Ovary (tissue), 10 donors: ENCODE measurements at places on chromosomes 13 and 19. TPM values are rescaled to one million over a fixed set of nuclear protein-coding genes. Genes with fewer than 3 reads are reported as not detected.

Gene GAS6
- 143 TPM for total RNA-seq

Gene ZNF416
- 10.9 TPM for total RNA-seq

Gene CYP4F3
- 0.41 TPM for total RNA-seq

Gene LACC1
- 4.1 TPM for total RNA-seq

Gene ZNF577
- total RNA-seq = 30.0 TPM

Gene NLRP7
- total RNA-seq = not detected

Gene LILRB4
- 3.0 TPM for total RNA-seq

DNA sequence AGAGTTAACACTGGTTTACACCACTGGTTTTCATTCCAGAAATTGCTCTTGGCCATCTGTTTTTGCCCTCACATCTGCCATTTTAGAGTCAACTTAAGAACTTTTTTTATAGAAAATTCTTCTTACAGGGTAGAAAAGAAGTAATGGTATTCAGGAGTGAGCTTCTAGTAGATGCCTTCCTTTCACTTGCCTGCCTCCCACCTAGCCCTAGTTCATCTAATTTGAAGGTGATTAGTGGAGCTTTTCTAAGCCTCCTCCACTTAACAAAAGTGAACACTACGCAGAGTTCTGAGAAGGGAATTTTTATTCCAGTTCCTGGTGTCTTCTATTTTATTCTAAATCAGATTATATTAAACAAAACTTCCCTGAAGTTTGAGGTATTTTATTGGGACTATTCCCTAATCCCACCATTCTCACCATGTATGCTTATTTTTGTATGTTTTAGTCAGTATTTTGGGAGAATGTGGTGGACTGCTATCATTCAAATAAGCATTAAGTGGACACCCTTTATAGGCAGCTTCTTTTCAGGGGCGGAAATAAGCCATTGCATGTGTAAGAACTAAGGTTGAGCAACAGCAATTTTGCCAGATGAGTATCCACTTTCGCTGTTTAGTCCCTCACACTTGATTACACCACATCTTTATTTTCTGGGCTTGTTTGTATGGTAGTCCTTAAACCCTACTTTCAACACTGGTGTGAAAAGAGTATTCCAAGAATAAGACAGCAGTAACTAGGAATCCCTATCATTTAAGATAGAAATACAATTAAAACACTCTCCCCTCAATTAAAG, 156.9 kb downstream of the ENOX1 start:
- DNase-seq = no peak

- DNase-seq = no peak
Measured at GRCh38 chr13:84946192-84946591, 853.0 kb downstream of the SLITRK6 start.

- DNase-seq = no peak
Measured at GRCh38 chr13:77225946-77226345, 100.9 kb downstream of the MYCBP2 start.

- DNase-seq = no peak
Measured at GRCh38 chr19:1967087-1967608, 26.2 kb downstream of the CSNK1G2 start.

DNA sequence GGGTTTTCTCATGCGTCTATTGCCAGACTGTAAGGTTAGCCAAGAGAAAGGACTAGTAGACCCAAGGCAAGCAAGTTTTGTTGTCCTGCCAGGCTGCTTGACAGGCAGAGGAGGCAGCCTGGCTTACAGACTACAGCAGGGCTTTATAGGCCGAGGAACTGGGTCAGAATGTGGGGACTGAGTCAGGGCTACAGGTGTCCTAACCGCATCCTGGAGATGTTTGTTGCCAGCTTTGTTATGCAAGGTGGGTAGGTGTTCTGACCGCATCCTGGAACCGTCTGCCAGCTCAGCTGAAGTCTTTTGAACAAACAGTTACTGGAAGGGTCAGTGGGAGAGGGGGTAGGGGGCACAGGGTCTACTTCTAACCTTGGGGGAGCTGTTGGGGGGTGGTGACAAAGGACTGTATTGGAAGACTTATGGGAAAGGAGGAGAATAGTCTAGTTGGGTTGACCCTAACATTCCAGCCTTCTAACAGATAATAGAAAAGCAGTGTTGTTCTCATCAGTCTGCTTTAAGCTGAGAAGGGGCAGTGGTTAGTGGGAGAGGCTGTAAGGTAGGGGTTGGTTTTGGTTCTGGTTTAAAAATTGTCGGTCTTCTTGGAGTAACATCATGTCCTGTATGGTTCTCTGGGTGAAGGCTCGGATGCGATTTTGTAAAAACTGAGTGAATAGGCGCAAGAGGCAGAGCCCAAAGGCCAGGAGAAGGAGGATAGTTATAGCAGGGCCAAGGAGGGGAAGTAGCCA, 913.8 kb upstream of the SLITRK5 start:
- no peak for DNase-seq

DNA sequence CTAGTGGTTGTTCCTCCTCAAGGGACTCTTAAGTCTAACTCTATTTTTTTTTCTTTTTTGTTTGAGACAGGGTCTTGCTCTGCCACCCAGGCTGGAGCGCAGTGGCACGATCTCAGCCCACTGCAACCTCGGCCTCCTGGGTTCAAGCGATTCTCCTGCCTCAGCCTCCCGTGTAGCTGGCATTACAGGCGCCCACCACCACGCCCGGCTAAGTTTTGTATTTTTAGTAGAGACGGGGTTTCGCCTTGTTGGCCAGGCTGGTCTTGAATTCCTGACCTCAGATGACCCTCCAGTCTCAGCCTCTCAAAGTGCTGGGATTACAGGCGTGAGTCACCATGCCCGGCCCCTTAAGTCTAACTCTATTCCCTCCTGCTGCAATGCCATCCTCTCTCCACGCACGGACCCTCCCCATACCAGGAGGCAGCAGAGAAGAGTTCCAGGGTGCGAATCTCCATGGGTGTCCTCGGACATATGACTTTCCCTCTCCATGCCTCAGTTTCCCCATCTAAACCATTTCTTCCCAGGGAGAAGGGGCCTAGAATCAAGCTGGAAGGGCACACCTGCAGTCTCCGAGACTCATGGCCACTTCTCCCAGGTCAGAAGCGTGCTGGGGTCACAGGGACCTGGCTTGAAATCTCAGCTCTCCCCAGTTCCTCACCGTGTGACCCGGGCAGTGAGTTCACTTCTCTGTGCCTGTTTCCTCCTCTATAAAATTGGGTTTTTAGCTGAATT, 6.0 kb upstream of the BCL3 start:
- no peak for DNase-seq

- DNase-seq = no peak
Measured at GRCh38 chr13:113915786-113916329, 52.0 kb upstream of the GAS6 start.

GRCh38 chr13:100510208-100510957, 78.2 kb downstream of the GGACT start:
- no peak for DNase-seq

DNA sequence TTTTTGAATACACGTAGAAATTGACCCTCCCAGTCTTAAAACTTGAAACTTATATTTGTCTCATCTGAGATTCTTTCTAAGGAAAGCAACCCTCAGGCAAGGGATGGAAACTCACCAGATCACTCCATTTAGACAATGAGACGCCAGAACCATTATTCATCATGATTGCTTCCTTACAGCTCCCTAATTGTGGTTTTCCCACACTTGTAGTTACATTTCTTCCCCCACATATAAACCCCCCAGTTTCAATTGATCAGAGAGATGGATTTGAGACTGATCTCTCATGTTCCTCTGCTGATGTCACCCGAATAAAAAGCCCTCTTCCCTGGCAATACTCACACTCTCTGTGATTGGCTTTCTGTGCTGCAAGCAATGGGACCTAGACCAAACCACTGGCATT, 197.9 kb upstream of the STARD13 start:
- DNase-seq = no peak

DNA sequence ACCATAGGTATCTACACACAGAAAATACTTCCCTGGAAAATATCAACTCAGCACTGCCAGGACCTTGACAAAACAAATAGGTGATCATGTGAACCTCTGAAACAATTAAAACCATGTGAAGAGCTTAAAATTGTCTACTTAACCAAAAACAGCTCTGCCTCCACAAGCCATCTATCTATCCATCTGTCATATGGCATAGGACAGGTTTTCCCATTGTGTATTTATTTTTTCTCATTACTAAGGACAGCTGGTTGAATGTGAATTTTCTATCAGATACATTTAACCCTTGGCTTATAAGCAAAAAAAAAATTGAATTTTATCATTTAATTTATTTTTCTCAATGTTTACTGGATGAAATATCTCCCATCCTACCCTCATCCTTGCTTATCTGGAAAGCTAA, 279.5 kb downstream of the PCDH9 start:
- DNase-seq = no peak

GRCh38 chr13:34862716-34863115, 79.4 kb upstream of the NBEA start:
- no peak for DNase-seq

DNA sequence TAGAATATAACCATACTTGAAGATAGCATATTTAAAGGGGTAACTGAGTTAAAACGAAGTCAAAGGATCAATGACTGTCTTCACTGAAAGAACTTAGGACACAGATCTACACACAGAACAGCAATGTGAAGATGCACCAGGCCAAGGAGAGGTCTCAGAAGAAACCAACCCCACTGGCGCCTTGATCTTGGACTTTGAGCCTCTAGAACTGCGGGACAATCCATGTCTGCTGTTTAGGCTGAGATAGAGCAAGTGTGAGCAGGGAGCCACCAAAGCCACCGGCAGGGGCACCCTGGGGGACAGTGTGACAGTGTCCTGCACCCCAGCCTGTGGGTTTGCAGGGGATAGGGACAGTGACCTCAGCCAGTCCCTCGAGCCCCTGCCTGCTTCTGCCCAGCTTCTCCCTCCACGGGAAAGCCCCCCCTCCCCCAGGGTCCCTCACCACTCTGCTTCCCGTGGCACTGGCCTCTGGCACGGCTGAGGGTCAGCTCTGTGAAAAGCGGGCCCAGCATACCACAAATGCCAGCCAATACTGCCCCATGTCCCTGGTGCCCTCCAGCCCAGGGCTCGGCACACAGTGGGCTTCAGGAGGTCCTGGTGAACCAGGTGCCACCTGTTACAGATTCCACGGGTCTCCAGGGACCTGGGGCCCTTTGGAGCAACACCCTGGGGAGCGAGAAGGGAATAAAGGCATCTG, 40.8 kb downstream of the KLF2 start:
- DNase-seq = no peak

- DNase-seq = no peak
Measured at GRCh38 chr13:75410207-75410606, 71.8 kb downstream of the TBC1D4 start.

DNA sequence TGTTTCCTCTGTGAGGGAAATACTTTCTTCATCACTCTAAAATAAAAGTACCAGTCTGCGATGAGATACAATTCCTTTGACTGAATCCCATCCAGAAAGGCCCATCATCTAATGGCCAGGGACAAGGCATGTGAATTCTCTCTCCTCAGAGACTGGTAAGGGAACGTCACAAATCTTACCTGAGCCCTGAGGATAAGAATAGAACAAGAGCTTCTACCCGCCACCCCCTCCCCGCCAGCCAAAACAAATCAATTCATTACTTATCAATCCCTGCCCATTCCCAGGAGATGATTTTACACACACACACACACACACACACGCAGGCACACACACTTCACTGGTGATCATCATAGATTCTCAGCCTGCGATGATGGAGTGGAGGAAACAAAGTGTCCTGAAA, 198.7 kb downstream of the DNAJC15 start:
- no peak for DNase-seq

- no peak for DNase-seq
Measured at GRCh38 chr19:47309038-47309437, 623 bp upstream of the C5AR1 start.

DNA sequence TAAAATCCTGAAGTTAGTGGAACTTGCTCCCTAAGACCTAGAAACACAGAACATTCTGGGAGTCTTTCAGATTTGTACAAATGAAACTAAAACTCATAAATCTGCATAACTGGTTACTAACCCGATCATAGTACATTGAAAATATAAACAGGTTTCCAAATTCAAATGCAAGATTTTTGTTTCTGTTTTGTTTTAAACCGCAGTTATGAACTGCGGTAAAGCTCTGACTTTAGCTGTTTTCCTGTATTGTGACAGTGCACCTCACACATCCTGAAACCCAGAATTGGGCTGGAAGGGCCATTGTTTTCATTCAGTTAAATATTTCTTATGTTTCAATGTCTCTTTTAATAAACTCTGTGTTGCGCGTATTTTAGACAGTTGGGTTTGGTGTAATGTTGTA, 204.7 kb downstream of the SHISA2 start:
- DNase-seq = no peak

DNA sequence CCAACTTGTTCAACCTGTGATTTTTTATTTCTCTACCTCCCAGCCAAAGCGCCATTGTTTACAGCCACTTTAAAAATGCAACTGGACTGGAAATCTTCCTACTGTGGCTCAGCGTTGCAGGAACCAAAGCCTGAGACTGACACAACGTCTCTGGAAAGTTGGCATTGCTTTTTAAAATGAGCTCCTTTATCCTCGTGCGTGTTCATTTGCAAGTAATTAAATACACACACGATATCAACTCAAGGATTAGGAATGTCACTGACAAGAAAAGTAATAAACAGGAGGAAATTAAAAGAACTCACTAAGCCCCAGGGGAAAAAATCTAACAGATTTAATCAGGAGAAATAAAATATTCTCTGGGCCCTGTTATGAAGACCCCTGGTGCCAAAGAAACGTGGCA, 184.6 kb upstream of the IRS2 start:
- DNase-seq = no peak

GRCh38 chr19:50309396-50310125, 19.6 kb downstream of the KCNC3 start:
- no peak for DNase-seq

DNA sequence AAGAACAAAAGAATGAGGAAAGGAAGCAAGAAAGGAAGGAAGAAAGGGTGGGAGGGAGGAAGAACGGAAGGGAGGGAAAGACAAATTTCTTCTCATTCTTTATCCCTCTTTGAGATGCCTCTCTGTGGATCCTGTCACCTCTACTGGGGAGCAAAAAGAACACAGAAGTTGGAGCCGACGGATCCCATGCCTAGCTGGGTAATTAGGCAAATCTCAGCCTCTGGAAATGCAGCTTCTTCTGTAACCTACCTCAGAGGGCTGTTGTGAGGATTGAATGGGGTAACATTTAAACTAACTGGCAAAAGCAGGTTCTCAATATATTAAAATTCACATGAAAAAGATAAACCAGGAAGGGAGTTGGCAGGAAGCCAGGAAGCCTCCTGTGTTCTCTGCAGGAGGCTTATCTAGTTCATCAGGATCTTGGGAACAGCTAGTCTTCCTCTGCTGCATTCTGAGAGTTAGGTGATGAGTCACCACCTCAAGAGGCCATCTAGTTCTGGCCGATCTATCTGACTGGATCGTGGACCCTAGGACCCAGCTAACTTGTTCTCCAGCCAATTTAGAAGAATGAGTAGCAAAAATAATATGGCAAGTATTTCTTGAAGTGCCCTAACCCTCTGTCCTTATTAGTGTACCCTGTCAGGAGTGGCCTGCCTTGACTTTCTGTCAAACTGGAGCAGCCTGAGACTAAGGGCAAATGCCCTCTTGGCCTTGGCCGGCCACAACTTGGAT, 15.2 kb upstream of the CPB2 start:
- peak; percentile 16 for DNase-seq

DNA sequence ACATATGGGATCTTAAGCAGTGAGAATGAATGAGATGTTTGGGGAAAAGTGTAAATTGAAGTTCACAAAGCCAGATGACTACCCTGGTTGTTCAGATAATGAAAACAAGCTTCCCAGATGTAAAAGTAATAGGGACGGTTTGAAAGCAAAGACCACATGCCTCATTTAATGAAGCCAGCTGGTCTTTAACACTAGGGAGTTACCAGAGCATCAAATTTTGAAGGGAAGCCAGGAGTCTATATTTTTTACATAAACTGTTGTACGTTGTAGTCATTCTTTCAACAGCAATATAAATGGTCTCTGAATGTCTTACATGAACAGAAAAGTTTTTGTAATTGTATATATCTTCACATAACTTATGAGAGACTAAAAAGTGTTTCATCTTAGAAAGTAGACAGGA, 2604.5 kb upstream of the PCDH20 start:
- no peak for DNase-seq
